ENCODE measurements at places on chromosomes 12 and 14.
A peak's percentile ranks its signal among the peaks of the same experiment; 100 is the strongest.

DNA sequence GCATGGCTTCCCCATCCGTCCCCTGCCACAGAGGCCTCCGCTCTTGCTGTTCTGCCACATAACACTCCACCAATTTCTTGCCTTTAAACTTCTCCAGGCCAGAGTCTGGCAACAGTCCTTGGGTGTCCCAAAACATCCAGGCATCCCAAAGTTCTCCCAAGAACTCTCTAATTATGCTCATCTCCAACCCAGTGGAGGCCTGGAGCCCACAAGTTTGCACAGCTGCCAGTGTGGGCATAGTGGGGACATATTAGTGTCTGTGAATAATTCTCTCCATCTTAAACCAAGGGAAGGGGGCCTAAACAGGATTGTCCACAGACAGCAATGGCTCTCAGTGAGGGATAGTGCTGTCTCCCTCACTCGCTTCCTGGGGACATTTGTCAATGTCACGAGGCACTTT is 124.8 kb downstream of the NUAK1 start:
- no peak for DNase-seq

- no peak for DNase-seq
Measured at GRCh38 chr14:104712881-104713734, 10.9 kb upstream of the ADSS1 start.

GRCh38 chr12:66920205-66920604 is 241.3 kb upstream of the GRIP1 start:
- no peak for DNase-seq

DNA sequence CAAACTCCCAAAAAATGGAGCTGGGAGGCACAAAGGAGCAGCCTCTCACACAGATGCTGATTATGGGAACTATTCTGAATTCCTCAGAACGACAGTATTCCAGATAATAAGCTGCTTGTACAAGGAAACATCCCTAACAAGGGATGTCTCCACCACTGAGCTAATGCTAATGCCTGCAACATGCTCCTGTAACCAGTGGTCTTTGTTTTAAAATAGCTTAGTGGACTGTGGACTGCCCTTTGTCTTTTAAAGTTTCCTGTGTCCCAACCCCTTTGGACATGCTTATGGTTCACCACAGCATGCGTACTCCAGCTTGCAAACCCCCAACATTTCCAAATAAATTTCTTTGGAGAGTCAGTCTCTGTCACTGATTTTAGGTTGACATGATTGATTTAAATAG is 16.4 kb upstream of the PITPNM2 start:
- no peak for DNase-seq

DNA sequence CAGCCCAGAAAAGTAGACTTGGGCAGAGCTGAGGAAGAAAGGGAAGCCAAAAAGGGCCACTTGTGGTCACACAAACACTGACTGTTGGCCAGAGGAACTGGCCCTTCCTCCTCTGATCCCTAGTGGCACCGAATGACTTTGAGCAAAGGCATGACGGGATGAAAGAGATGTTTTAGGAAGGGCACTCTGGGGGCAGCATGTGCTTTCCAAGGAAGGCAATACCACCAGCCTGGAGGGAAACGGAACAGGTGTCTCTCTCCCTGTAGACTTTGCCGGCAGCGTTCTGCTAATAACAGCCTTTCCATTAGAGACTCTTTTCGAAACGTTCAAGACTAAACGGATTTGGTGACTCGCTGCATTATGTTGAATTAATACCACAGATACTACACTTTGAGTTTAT is 12.3 kb upstream of the FBXO21 start:
- DNase-seq, result no peak

- no peak for DNase-seq
Measured at GRCh38 chr14:65297744-65298143, 114.8 kb upstream of the FUT8 start.

- DNase-seq, result no peak
Measured at GRCh38 chr12:73531752-73532151, 1005.9 kb upstream of the ATXN7L3B start.

DNA sequence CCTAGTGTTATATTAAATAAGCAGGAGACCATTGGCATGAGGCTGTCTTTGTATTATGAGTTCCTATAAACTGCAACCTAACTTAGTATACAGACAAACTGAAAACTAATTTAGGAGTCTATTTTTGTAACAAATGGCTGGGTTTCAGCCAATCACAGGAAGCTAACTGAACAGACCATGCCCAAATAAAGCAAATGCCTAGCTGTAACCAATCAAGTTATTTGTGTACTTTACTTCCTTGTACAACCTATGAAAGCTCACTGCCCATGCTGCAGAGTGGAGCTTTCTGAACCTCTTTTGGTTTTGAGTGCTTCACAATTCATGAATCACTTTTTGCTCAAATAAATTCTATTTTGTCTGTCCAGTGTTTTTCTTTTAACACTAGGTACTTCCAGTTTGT is 41.6 kb downstream of the GUCY2C start:
- no peak for DNase-seq

GRCh38 chr12:131085125-131085815 is 131.6 kb downstream of the ADGRD1 start:
- DNase-seq, result no peak

- DNase-seq, result no peak
Measured at GRCh38 chr12:72028966-72029365, 90.3 kb downstream of the TPH2 start.

- DNase-seq, result no peak
Measured at GRCh38 chr12:53493610-53494391, 5.5 kb downstream of the MAP3K12 start.

DNA sequence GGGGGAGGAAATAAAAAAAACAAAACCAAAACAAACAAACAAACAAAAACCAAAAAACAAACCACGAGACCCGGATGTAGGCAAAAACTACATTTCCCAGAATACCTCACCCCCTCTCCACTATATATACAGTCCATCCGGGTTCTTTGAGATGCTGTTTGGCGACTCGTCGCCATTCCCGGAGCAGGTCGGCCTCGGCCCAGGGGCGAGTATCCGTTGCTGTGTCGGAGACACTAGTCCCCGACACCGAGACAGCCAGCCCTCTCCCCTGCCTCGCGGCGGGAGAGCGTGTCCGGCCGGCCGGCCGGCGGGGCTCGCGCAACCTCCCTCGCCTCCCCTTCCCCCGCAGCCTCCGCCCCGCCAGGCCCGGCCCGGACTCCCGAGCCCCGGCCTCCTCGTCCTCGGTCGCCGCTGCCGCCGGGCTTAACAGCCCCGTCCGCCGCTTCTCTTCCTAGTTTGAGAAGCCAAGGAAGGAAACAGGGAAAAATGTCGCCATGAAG is at the start of gene RNF10:
Gene RNF10 (plus strand): TSS at position 154 of the 500 bp plus-strand sequence. CDS start 456 bp downstream, outside the sequence.
- DNase-seq, result peak; percentile 45

GRCh38 chr12:56749359-56749758 is 2.8 kb downstream of the PRIM1 start:
- no peak for DNase-seq

DNA sequence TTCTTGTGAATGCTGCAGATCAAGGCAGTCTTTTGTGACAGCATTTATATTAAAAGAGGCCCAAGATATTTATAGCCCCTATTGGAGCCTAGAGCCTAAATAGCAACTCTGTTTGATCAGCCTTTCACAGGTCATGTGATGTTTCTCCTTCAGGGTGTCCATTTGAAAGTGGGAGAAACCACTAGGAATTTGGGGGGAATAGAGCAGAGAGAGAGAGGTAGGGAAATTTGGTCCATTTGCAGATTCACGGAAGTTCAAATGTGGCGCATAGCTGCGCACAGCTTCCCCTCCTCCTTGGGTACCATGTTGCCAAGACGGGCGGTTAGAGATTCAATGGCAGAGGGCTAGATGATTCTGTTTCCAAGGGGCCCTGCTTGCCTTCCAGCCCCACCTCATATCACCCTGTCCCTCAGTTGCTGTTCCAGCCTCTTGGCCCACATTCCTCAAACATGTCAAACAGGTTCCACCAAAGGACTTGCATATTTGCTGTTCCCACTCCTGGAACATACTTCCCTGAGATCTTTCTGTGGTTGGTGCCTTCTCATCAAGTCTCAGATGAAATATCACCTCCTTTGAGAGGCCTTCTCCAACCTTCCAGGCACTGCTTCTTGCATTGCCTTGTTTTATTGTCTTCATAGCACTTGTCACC is 220.8 kb downstream of the CHST11 start:
- no peak for DNase-seq

- no peak for DNase-seq
Measured at GRCh38 chr12:58583940-58584339, 336.4 kb downstream of the LRIG3 start.

GRCh38 chr12:49798248-49798647 is 30.0 kb downstream of the NCKAP5L start:
- no peak for DNase-seq

- DNase-seq, result peak; percentile 64
Measured at GRCh38 chr12:55707841-55708694, at the start of gene ITGA7. TSS of gene ITGA7 (minus strand) at chr12:55707904. CDS start at chr12:55707682, 222 bp downstream.

GRCh38 chr12:103965255-103965589 is 450 bp upstream of the TDG start:
- no peak for DNase-seq

- no peak for DNase-seq
Measured at GRCh38 chr12:121957861-121958515, 39.6 kb downstream of the CFAP251 start.

- peak; percentile 77 for DNase-seq
Measured at GRCh38 chr14:32939254-32940065, 781 bp downstream of the NPAS3 start.

GRCh38 chr12:131385313-131386166 is 325.4 kb upstream of the SFSWAP start:
- DNase-seq, result no peak

- DNase-seq, result no peak
Measured at GRCh38 chr12:23751641-23752040, 197.8 kb downstream of the SOX5 start.

DNA sequence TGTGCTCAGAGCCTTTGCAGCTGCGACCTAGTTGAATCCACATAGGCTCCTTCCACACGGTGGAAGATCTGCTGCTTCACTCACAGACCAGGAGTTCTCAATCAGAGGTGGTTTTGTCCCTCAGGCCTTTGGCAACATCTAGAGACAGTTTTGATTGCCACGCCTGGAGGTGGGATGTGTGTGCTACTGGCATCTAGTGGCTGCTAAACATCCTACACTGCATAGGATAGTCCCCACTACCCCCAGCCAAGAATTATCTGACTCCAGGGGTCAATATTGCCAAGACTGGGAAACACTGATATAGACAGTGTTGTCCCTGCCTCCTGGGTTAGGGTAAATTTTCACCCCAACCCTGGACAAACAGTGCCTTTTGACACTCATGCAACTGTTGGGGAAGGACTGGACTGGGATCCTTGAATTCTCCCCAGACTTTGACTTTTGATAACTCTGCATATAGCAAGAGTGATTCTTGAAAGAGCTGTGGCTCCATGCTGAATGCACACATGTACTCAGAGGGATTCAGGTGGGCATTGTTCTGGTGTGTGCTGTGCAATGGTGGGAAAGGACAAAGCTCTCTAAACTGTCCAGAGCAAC is 39.8 kb downstream of the BAZ2A start:
- DNase-seq, result no peak

- no peak for DNase-seq
Measured at GRCh38 chr12:11228296-11228879, 41.1 kb downstream of the PRB3 start.

GRCh38 chr12:101620762-101621133 is 26.0 kb downstream of the MYBPC1 start:
- DNase-seq, result no peak

DNA sequence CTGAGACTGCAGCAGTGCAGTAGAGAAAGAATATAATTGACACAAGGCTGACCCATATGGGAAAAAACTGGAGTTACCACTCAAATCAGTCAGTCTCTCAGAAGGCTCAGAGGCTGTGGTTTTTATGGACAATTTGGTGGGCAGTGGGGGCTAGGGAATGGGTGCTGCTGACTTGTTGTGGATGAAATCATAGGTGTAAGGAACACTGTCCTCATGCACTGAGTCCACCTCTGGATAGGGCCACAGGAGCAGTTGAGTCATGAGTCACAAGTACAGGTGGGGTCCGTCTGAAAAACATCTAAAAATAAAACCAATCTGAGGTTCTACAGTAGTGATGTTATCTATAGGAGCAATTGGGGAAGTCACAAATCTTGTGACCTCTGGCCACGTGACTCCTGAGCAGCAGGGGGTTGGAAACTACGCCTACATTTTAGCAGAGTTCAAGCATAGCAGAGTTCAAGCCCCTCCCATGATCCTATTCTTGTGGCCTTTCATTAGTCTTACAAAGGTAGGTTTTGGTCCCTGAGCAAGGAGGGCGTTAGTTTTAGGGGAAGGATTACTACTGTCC is 18.1 kb upstream of the SGPP1 start:
- peak; percentile 21 for DNase-seq

DNA sequence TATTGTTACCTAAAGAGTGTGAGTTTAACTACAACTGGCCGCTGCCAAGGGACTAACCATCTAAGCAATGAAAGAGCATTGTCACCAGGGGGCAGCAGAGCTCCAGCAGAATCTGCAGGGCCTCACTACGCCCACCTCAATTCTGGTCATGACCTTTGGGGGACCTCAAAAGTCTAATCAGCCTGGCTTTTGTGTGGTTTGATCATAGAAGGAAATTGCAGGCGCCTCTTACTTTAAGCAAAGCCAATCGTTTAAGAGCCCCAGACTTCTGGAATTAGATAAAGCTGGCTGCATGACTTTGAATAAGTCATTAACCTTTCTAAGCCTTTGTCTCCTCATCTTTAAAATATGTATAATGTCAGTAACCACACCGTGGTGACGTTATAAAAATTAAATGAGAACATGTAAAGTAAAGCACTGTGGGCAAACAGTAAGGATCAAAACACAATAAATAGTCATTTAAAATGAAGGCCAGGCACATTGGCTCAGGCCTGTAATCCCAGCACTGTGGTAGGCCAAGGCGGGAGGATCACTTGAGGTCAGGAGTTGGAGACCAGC is 58.6 kb downstream of the TBX3 start:
- no peak for DNase-seq

- DNase-seq, result no peak
Measured at GRCh38 chr12:82857911-82858533, 171.3 kb downstream of the TMTC2 start.

DNA sequence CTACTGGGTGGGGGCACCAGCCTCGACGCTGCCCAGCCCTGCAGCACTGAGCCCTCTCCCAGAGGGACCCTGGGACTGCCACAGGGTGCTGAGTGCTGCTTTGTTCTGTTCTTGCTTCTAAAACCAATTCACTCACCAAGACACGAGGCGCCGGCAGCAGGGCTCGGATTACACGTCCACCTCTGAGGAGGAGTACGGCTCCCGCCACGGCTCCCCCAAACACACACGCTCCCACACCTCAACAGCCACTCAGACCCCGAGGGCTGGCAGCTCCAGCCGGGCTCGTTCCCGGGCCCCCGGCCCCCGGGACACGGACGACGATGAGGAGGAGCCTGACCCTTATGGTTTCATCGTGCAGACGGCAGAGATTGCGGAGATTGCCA is 24.3 kb downstream of the CEP170B start:
- DNase-seq, result no peak

DNA sequence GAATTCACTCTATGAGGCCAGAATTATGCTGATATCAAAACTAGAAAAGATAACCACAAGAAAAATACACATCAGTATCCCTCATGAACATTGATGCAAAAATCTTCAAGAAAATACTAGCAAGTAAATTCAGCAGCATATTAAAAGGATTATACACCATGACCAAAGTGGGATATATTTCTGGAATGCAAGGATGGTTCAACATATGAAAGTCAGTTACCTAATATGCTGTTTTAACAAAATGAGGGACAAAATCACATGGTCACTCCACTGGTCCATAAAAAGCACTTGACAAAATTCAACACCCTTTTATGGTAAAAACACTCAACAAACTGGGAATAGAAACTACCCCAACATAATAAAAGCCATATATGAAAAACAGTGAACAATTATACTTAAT is 40.3 kb downstream of the TECPR2 start:
- DNase-seq, result no peak

GRCh38 chr12:119649202-119649808 is 18.6 kb upstream of the PRKAB1 start:
- DNase-seq, result no peak
